ENCODE measurements at places on chromosomes 1 and 21. TPM values are rescaled to one million over a fixed set of nuclear protein-coding genes. Genes with fewer than 3 reads are reported as not detected.

LRP8 gene
- total RNA-seq = 48.7 TPM

DNALI1 gene
- not detected for total RNA-seq

DNA sequence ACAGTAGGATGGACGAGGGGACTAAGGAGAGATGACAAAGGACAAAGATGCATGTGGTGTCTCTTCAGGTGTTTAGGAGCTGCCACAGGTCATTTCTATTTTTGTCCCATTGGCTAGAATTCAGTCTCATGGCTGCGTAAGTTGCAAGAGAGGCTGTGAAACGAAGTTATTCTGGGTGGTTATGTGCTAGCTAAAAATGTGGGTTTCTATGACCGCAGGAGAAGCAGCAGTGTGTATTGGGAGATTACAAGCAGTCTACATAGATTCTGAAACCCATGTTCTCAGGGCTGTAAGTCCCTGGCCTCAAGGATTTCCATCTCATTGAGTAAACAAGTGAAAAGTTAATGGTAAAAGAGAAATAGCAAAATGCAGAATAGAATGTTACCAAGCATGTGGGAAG, 110.7 kb downstream of the SPATA46 start:
- H3K36me3 ChIP-seq = no peaks in the 10 kb centered on the region
- no peak overlapping the region for H3K27ac ChIP-seq
- no peaks in the 10 kb centered on the region for H3K4me1 ChIP-seq
- H3K4me3 ChIP-seq = no peak overlapping the region
- no peak for DNase-seq
- no peaks in the 10 kb centered on the region for H3K27me3 ChIP-seq

DNA sequence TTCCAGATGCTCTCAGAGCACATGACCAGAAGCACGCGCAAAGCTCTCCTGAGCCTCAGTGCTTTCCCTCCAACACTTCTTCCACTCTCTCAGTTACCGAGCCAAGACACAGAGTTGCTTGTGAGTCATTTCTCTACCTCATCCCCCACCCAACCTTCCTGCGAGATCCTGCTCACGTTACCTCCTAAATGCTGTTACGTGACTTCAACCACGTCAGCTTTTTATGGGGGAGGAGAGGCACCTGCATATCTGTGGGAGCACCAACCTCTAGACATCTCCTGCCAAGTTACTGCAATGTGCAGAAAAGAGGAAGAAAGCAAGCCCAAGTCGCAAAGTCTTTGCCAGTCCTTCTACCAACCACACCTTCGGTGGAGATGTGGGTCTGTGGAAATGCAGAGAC, 27.2 kb upstream of the ERG start:
- no peaks in the 10 kb centered on the region for H3K36me3 ChIP-seq
- no peak overlapping the region for H3K4me3 ChIP-seq
- no peaks in the 10 kb centered on the region for H3K27me3 ChIP-seq
- no peaks in the 10 kb centered on the region for H3K4me1 ChIP-seq
- DNase-seq = no peak

DNA sequence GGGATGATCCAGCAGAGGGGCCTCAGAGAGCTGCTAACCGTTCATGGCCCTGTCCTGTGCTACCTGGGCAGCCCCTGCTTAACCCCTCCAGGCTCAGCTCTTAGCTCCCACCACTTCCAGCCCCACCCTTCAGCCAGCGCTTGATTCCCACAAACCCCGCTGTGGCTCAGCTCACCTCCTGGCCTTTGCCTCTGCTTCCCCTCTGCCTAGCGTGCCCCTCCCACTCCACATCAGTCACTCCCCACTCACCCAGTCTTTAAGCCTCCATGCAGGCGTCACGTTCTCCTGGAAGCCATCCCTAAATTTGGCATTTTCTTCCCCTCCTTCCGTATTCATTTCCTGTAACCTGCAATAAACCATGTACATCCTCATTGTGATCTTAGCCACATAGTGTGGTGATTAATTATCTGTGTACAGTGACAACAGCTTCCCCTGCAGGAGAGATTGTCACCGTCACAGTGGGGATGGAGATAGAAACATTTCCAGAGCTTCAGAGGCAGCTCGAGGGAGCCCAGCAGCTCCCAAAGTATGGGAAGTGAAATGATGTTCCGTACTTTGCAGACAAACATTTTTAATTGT, 65.5 kb downstream of the EPHB2 start:
- H3K4me1 ChIP-seq = no peaks in the 10 kb centered on the region
- DNase-seq = no peak

DNA sequence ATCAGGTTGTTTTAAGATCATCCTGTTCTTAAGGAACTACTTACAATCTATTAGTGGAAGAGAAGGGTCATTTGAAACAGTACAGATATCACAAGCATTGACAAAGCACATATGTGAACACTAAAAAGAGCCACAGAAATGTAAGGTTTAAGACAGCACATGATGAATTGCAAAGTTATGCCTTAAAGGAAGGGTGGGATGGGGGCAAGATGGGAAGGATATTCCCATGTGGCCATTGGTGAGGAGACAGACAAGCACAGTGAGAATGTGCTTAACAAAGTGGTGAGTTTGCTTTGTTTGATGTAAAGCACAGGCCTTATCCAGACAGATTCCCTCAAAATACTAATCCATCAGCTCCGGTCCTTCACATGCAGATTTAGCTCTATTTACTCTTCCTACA, 151.6 kb upstream of the IVNS1ABP start:
- H3K27me3 ChIP-seq = no peaks in the 10 kb centered on the region
- no peak overlapping the region for H3K27ac ChIP-seq
- H3K4me1 ChIP-seq = no peaks in the 10 kb centered on the region
- H3K4me3 ChIP-seq = no peak overlapping the region

- no peak overlapping the region for H3K4me3 ChIP-seq
- no peaks in the 10 kb centered on the region for H3K27me3 ChIP-seq
- no peaks in the 10 kb centered on the region for H3K4me1 ChIP-seq
- H3K36me3 ChIP-seq = no peaks in the 10 kb centered on the region
- DNase-seq = no peak
These were observed 151.0 kb upstream of the C1orf87 start for GRCh38 chr1:60224523-60224922.

DNA sequence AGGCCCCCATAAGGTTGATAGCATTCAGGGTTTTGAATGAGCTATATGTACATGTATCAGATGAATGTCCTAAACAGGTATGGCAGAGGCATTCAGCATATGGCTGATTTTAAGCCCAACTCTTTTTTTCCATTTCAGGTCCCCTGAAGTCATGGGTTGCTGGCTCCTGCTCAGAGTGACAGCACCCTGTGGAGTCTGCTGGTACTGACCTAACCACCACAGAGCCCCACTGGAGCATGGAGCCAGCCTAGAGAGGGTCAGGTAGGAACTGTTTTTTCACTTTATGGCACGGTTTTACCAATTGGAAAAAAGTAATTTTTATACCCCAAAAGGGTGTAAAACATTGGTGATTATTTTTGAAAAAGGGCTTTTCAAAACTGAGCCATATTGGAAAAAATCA, 82.5 kb upstream of the MPC2 start:
- no peak overlapping the region for H3K27ac ChIP-seq
- H3K36me3 ChIP-seq = peaks cover 7% of the 10 kb centered on the region
- no peak for DNase-seq
- H3K4me3 ChIP-seq = no peak overlapping the region
- no peaks in the 10 kb centered on the region for H3K27me3 ChIP-seq

DNA sequence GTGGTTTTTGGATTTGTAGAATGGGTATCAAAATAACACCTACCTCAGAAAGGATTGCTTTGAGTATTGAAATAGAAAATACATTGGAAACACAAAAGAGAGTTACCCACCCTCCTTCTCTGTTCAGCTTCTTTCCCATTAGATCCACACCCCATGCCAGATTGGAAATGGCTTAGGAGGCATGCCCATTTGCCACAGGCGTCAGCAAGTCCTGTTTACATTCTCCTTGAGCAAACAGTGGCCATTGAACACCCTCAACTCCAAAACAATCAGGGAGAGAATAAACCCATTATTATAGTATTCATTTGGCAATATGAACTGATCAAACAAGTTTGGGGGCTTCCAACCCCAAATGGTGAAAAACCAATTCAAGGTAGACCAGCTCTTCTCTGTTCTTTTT, 2.4 kb downstream of the ELAPOR1 start:
- H3K27me3 ChIP-seq = no peaks in the 10 kb centered on the region
- H3K36me3 ChIP-seq = no peaks in the 10 kb centered on the region
- no peak overlapping the region for H3K27ac ChIP-seq
- H3K4me3 ChIP-seq = no peak overlapping the region

- no peaks in the 10 kb centered on the region for H3K4me1 ChIP-seq
- no peaks in the 10 kb centered on the region for H3K27me3 ChIP-seq
- no peak overlapping the region for H3K4me3 ChIP-seq
- H3K27ac ChIP-seq = no peak overlapping the region
- H3K36me3 ChIP-seq = no peaks in the 10 kb centered on the region
These were observed 308.5 kb downstream of the MRPL39 start for GRCh38 chr21:25298512-25299491.

DNA sequence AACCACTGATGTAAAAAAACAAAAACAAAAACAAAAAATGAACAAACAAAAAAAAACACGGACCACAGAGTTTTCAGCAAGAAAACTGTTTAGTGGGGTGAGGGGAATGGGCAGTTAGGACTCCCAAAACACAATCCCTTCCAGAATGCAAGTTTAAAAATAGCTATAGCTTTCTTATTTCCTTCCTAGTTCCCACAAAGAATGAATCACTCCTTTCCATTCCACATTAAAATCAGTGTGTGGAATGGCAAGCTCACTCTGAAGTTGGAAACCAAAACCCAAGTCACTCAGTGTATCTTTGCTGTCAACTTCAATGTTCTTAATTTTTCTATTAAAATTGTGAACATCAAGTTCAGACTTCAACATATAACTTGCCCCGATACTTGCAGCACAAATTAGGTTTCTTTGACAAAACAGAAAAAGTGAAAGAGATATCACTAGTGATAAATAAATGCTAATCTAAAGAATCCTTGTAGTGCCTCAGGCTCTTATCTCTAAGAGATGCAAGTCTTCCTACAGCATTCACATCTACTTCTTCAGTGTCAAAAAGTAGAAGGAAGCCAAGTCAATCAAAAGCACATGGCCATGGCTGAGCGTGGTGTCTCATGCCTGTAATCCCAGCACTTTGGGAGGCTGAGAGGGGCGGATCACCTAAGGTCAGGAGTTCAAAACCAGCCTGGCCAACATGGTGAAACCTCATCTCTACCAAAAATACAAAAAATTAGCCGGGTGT, 45.5 kb downstream of the TOR3A start:
- H3K36me3 ChIP-seq = no peaks in the 10 kb centered on the region
- H3K4me1 ChIP-seq = peaks cover 19% of the 10 kb centered on the region
- no peak for DNase-seq

- no peak overlapping the region for H3K4me3 ChIP-seq
- DNase-seq = no peak
- H3K27ac ChIP-seq = no peak overlapping the region
These were observed 254.2 kb downstream of the PAPPA2 start for GRCh38 chr1:176717066-176717750.

DNA sequence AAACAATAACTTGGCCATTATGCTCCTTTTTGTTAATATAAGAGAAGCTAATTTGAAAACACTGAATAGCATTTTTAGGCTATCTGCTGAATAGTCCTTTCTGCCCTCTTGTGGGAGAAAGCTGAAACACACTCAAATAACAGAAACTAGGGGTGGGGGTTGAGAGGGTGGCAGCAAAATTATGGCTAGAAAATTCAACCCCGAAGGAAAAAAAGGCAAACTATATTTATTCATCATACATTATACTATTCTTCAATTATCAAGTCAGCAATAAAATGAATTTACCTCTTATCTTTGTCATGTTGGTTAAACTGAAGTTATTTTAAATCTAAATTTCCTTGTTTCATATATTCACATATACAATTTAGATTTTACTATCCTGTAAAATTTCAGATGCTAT, 255.9 kb downstream of the FAF1 start:
- no peak overlapping the region for H3K27ac ChIP-seq
- no peak overlapping the region for H3K4me3 ChIP-seq
- no peaks in the 10 kb centered on the region for H3K4me1 ChIP-seq
- peak; percentile 6 for DNase-seq
- H3K36me3 ChIP-seq = no peaks in the 10 kb centered on the region
- no peaks in the 10 kb centered on the region for H3K27me3 ChIP-seq

GRCh38 chr1:202615501-202616354, 94.5 kb downstream of the SYT2 start:
- no peak overlapping the region for H3K27ac ChIP-seq
- H3K27me3 ChIP-seq = no peaks in the 10 kb centered on the region
- DNase-seq = no peak

DNA sequence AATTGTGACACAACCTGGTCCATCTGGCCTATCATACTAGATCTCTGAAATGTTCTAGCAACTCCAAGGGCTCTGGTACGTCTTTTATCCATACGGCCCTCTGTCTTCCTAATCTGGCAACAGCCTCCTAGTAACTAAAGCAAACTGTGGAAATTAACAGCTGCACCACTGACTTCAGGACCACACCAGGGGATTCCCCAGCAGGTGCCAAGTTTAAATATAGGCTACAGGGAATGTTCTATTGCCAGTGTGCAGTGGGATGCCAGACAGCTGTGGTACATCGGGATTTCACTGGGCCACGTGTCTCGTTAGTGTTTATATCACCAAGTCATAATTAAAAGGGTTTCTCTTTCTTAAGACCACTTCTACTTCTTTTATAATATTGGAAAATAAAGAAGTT, 94.3 kb downstream of the RGS2 start:
- H3K4me1 ChIP-seq = no peaks in the 10 kb centered on the region
- no peak overlapping the region for H3K27ac ChIP-seq
- H3K36me3 ChIP-seq = no peaks in the 10 kb centered on the region
- H3K27me3 ChIP-seq = no peaks in the 10 kb centered on the region

DNA sequence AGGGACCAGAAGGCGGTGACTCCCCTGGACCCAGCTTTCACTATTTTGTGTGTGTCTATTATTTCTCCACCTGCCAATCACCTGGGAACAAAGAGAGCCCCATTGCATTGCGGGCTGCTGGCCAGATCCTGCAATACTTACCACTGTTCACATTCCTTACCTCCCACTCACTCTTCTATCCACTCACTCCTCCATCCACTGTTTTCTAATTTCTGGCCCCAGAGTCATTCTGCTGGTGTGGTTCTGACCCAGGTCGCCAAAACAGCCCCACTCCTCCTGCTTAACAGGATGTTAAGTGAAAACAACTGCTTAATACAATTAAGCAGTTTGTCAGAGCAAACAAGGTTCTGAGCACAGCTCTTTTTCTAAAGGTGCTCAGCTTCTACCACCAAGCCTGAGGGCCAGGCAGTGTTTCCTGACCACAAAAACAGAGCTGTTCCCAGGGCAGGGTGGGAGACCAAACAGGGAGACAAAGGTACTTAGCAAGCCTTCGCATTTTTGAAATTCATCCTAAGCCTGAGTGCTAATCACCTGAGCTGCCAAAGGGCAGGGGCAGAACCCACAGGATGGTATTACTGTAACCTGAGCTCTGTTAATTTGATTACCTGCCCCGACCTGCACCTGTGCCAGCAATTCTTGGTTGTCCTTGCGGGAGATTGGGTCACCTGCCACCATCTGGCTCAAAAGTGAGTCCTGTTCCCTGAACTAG, 38.5 kb upstream of the EFCAB14 start:
- no peak overlapping the region for H3K4me3 ChIP-seq
- no peak for DNase-seq
- H3K27ac ChIP-seq = no peak overlapping the region
- H3K36me3 ChIP-seq = no peaks in the 10 kb centered on the region
- H3K27me3 ChIP-seq = no peaks in the 10 kb centered on the region
- H3K4me1 ChIP-seq = no peaks in the 10 kb centered on the region

GRCh38 chr1:245875581-245876261, 631.4 kb downstream of the SMYD3 start:
- no peaks in the 10 kb centered on the region for H3K4me1 ChIP-seq
- H3K27ac ChIP-seq = no peak overlapping the region
- H3K27me3 ChIP-seq = no peaks in the 10 kb centered on the region
- H3K36me3 ChIP-seq = no peaks in the 10 kb centered on the region
- DNase-seq = no peak
- H3K4me3 ChIP-seq = no peak overlapping the region

Measured in CD8-positive, alpha-beta memory T cell (primary cell).